Stimulated activated CD4-positive, alpha-beta T cell treated with anti-CD3 and anti-CD28 coated beads, Interleukin-2, amount 100 ng/mL, for 4 hours (primary cell): ENCODE measurements at places on chromosomes 3 and 15.

GRCh38 chr15:44636976-44637375, 26.5 kb downstream of the SPG11 start:
- DNase-seq = no peak

GRCh38 chr15:48052946-48053345, 67.8 kb upstream of the SLC24A5 start:
- no peak for DNase-seq

GRCh38 chr3:131036200-131036816, 9.6 kb downstream of the NEK11 start:
- no peak for DNase-seq

DNA sequence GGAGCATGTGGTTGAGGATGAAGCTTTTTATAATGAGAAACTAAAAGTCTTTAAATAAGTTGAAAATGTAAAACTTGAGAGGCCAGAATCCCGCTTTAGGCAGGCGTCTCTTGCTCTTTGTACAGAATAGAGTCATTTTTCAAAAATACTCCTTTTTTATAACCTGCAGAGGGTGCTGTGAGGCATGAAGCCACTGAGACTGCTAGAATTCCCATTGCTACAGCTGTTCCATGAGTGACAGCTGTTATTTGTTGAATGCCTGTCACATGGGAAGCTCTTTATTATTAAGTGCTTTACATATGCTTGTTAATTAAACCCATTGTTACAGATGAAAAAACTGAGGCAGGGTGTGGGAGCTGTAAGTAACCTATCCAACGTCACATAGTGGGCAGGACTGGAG, 18.5 kb downstream of the MINAR1 start:
- DNase-seq = no peak

DNA sequence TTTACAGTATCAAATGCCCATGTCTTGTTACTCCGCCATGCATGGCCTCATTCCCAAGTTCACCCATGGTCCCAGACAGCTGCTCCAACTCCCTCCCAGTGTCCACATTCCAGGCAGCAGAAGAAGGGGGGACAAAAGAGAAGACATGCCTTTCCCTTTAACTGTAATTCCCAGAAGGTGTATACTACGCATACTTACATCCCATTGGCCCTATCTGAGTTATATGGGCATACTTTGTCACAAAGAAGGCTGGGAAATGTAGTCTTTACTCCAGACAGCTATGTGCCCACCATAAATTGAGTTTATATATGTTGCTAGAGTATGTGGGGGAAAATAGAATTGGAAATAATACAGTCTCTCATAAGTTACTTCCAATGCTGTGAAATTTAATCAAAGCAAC, 70.5 kb downstream of the ERC2 start:
- no peak for DNase-seq

DNA sequence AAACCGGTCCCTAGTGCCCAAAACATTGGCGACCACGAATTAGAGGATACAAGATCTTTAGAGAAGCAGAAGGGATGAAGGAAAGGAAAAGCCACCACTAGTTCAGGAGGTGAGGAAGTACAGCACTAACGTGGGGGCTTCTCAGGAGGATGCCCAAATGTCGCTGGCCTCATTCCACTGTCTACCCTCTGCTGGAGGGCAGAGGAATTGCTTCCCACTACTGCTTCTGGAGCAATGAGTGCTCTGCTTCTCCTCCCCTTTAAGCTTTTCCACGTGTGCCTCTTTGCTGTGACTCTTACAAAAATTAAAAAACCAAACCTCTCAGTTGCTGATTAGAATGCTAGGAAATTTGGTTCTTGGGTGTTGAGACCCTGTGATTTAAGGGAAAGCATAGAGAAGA, 281.3 kb downstream of the CLSTN2 start:
- DNase-seq = no peak
